Stimulated activated CD8-positive, alpha-beta memory T cell treated with anti-CD3 and anti-CD28 coated beads, Interleukin-2, amount 100 ng/mL, for 48 hours (primary cell): ENCODE measurements at places on chromosomes 1 and 21.

DNA sequence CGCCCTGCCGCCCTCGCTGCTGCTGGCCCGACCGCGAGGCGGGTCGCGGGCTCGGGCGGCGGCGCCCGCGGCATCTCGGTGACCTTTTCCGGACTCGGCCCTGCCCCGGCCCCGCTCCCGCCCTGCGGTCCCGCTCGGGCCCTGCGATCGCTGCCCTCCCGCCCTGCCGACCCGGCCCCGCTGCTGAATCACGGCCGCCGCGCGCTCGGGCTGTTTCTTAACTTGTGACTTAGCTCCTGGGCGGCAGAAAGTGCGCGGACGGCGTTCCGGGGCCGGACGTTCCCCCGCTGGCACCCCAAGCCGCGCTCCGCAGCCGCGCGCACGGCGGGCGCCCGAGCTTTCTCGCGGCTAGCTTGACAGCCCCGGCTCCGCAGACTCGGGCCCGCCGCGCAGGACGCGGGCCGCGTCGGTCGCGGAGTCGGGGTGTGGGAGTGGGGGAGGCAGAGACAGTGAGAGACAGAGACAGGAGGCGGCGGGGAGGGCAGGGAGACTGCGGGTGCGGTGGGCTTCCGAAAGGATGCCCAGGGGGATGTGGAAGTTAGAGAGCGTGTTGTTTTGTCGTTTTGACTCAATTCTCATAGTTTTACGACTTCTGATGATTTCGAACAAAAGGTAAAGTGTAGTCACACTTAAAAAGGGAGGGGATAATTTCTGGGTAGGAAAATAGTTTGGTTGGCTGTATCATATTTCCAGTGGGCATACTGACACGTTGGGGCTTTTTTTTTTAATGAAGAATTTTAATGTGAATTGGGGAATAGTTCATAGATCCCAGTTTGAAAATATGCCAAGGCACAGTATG, 49.8 kb downstream of the PRDM2 start:
- peak; percentile 35 for DNase-seq

DNA sequence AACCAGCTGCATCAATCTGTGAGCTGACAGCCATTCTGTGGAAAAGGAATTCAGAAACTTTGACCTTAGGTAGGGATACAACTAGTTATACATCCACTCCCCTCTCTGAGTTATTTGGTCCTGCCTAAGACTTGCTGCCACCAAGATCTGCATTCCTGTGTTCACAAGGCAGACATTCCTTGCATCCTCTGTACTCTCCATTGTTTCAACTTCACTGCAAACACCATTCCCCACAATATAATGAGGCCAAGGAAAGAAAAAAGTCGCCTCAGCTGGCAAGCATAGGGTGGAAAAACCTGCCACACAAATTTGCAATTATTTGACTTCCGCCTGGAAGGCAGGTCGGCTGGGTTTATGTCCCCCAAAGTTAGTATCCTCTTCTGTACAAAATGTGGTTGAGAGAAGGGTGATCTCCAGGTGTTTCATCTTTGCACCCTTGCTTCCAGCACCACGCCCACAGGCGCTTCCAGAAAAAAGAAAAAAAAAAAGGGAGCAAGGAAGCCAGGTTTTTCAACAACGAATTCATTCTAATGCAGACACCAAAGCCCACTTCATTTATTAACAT, 676 bp upstream of the CTTNBP2NL start:
- DNase-seq = no peak

DNA sequence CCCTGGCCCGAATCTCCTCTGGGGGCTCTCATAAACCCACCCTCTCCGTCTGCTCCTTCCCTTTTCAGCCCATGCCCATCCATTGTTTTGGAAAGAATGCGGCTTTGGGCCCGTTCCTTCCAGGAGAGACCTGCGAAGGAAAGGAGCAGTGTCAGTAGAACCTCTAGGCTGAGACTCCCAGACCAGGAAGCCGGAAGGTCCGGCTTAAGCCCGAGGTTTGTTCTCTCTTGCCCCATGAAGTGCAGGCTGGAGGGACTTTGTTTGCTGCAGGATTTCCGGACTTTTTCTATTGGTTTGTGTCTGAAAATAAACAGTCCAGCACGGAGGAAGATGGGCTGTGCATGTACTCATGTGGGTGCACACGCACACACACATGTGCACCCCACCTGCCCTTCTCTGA, 49.8 kb downstream of the ELK4 start:
- DNase-seq = no peak

DNA sequence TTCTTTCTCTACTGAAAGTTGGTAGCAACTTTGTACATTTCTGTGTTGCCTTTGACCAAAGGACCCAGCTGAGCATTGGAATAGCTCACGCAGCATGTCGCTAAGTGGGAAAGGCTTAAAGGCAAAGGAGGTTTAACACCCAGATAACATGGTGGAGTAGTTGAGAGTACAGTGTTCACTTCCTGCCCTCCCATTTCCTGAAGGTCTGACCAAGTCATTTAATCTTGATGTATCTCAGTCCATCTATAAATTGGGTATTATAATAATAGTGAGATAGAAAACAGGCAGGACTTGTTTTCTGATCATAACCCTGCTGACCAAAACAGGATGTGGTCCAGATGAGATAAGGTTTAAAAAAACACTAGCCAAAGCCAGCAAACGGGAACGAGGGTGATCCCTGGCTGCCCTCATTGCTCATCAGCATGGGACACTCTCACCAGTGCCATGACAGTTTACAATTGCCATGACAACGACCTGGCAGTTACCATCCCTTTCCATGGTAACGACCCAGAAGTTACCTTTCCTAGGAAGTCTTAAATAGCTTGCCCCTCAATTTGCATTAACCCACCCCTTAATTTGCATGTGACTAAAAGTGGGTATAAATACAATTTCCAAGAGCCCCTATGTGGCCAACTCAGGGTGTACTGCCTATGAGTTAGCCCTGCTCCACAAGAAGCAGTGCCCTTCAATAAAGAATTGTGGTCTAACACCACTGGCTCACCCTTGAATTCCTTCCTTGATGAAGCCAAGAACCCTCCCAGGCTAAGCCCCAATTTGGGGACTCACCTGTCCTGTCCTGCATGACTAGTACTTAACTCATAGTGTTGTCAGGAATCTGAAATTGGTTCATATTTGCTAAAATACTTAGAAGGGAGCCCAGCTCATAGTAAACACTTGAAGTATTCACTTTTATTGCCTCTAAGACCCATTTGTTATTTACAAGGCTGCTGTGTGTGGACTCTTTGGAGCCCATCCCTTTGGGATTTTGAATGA, 28.4 kb upstream of the FHAD1 start:
- DNase-seq = no peak

DNA sequence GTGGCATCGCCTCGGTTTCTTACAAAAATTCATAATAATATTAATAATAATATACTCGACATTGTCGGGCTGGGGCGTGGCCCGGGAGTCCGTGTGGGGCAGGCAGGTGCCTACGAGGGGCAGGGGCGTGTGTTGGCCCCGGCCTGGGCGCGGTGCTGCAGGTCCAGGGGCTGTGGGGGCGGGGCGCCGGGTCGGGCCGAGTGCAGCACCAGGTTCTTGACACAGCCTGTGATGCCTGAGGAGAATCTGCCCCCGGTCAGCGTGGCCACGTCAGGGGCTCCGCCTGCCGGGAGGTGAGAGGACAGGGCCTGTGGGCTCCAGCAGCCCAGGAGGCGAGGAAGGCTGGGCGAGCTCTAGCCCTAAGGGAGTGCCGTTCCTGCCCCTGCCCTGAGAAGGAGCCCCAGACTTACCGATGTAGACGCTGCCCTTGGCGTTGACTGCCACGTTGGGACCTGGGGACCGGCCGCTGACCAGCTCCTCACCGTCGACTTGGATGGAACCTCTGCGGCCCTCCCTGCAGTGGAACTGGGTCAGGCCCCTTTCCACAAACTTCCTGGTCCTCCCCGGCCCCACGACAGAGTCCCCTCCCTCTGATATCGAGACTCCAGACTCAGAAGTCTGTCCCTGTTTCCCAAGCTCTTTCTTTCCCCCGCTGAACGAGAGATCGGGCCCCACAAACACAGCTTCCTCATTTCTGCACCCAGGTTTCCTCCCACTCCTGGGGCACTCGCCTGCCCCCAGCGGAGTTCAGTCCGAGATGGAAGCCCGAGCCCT, 11.3 kb downstream of the LDLRAD2 start:
- no peak for DNase-seq

GRCh38 chr1:212575333-212575732, 33.2 kb upstream of the ATF3 start:
- DNase-seq = no peak
